ENCODE measurements at places on chromosomes 12 and 14. TPM values are rescaled to one million over a fixed set of nuclear protein-coding genes. Genes with fewer than 3 reads are reported as not detected.

CPNE6 gene
- total RNA-seq, result not detected

GRCh38 chr14:96905825-96906224 is 108.6 kb downstream of the VRK1 start:
- H3K27ac ChIP-seq, result no peak overlapping the region
- DNase-seq, result no peak
- H3K36me3 ChIP-seq, result peaks cover 9% of the 10 kb centered on the region

CPM gene
- total RNA-seq, result 63.5 TPM

GRCh38 chr12:12701457-12701856 is 5.5 kb upstream of the GPR19 start:
- H3K4me3 ChIP-seq, result no peak overlapping the region
- peaks cover 1% of the 10 kb centered on the region for H3K36me3 ChIP-seq
- DNase-seq, result no peak
- H3K27ac ChIP-seq, result no peak overlapping the region
- H3K4me1 ChIP-seq, result peaks cover 51% of the 10 kb centered on the region

DNA sequence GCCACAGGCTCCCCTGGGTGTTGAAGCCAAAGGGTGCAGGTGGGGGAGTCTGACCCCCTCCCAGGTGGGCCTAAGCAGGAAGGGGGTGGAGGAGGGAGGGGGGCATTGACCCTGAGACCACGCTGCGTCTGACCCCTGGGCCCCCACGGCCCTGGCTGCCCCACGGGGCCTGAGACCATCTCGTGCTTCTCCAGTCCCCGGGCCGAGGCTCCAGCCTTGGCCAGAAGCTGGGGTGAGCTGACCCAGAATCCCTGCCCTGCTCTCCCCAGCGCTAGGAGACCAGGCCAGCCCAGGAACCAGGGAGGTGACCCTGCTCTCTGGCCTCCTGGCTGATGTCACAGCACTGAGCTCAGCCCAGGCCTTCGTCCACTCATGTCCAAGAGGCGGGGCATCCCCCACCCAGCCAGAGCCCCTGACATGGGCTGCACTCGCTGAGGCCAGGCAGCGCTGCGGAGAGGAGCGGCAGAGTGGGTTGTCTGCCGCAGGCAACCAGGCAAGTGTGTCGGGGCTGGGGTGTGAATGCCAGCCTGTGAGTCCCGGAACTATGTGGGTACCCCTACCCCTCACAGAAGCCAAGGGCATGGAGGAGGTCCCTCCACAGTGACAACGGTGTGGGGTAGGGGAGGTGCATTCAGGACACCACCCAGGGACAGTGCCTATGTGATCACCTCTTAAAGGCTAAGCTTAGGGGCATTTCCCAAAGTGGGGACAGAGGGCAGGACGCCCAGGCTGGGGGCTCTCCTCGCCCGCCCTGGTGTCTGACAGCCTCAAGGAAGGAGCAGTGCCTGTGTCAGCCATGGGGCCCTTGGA is 6.3 kb downstream of the TRMT61A start:
- H3K27ac ChIP-seq, result no peak overlapping the region
- no peak overlapping the region for H3K4me3 ChIP-seq
- no peak for DNase-seq
- H3K27me3 ChIP-seq, result no peaks in the 10 kb centered on the region
- H3K36me3 ChIP-seq, result peaks cover 9% of the 10 kb centered on the region
- H3K4me1 ChIP-seq, result peaks cover 8% of the 10 kb centered on the region

- H3K4me3 ChIP-seq, result no peak overlapping the region
- H3K36me3 ChIP-seq, result no peaks in the 10 kb centered on the region
- no peaks in the 10 kb centered on the region for H3K27me3 ChIP-seq
- no peaks in the 10 kb centered on the region for H3K4me1 ChIP-seq
- no peak for DNase-seq
Observed at GRCh38 chr14:103149351-103150237, 26.3 kb downstream of the TNFAIP2 start.

PLEK2 gene
- total RNA-seq, result 1.7 TPM

DNA sequence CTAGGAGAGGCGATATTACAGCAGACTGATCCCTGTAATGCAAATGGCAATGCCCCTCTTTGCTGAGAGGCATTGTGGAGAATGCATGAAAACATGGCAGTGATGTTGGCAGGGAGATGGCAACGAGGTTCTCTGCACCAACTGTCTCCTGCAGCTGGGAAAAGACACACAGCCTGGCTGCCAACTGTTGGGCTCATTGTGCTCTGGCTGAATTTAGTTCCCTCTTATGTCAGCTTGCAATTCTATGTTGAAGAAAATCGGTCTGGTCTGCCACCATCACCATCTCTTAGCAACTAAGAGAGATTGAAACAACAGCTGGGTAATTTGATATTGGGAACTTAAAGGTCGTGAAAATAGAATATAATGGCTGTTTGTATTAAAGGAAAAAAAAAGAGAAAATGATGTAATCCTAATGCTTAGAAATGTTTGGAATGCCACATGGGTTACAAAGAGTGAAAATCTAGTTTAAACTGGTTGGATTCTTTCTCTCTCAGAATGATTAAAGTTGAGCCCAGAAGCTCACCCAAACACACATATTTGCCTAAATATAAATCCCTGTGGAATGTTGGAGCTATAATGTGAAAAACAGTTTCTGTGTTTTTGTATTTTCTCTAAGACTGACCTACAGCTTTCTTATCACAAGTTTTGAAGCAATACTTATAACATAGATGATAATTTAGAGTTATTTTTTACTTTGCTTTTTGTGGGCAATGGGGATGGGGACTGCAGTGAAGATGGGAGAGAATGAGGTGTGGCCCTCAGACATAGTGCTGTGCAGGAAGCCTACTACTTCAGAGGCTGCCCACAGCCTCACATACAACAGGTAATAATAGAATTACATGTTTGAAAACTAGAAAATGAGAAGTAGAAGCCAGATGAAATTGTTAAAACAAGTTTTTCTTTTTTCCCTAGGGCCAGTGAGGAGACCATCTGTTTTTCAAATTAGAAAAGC is 143.7 kb downstream of the AKAP6 start:
- no peak for DNase-seq
- H3K27ac ChIP-seq, result no peak overlapping the region
- H3K4me1 ChIP-seq, result no peaks in the 10 kb centered on the region
- no peaks in the 10 kb centered on the region for H3K36me3 ChIP-seq
- H3K4me3 ChIP-seq, result no peak overlapping the region
- peaks cover 4% of the 10 kb centered on the region for H3K27me3 ChIP-seq

GRCh38 chr12:78290606-78291345 is 460.1 kb downstream of the NAV3 start:
- H3K27ac ChIP-seq, result no peak overlapping the region
- H3K4me3 ChIP-seq, result no peak overlapping the region
- H3K27me3 ChIP-seq, result no peaks in the 10 kb centered on the region
- no peak for DNase-seq
- H3K36me3 ChIP-seq, result no peaks in the 10 kb centered on the region
- H3K4me1 ChIP-seq, result no peaks in the 10 kb centered on the region

TMPRSS12 gene
- total RNA-seq, result not detected

- no peak for DNase-seq
- H3K27ac ChIP-seq, result no peak overlapping the region
- no peaks in the 10 kb centered on the region for H3K36me3 ChIP-seq
- H3K4me1 ChIP-seq, result no peaks in the 10 kb centered on the region
Observed at GRCh38 chr12:10771132-10771733, 31.2 kb downstream of the TAS2R7 start.

DNA sequence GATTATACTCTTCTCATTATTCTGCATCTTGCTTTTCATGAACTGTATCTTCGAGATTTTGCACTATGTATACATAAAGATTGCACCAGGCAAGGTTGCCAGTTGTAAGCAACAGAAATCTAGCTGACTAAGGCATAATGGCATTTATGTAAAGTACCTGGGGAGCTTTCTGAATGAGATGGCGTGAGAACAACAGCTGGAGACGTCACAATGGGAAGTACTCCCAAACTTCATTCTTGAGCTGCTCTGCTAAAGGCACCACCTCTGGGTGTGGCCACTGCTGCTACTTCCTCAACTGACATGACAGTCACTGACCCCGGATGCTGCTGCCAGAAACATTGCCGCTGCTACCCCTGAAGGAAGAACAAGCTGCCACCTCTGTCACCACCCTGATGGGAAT is 220.7 kb downstream of the NOVA1 start:
- no peaks in the 10 kb centered on the region for H3K27me3 ChIP-seq
- no peaks in the 10 kb centered on the region for H3K4me1 ChIP-seq
- no peak overlapping the region for H3K4me3 ChIP-seq
- H3K36me3 ChIP-seq, result no peaks in the 10 kb centered on the region

GRCh38 chr12:85394809-85395208 is 114.8 kb downstream of the ALX1 start:
- no peak overlapping the region for H3K4me3 ChIP-seq
- H3K27me3 ChIP-seq, result no peaks in the 10 kb centered on the region
- H3K36me3 ChIP-seq, result no peaks in the 10 kb centered on the region
- H3K27ac ChIP-seq, result no peak overlapping the region
- no peaks in the 10 kb centered on the region for H3K4me1 ChIP-seq
- no peak for DNase-seq

DNA sequence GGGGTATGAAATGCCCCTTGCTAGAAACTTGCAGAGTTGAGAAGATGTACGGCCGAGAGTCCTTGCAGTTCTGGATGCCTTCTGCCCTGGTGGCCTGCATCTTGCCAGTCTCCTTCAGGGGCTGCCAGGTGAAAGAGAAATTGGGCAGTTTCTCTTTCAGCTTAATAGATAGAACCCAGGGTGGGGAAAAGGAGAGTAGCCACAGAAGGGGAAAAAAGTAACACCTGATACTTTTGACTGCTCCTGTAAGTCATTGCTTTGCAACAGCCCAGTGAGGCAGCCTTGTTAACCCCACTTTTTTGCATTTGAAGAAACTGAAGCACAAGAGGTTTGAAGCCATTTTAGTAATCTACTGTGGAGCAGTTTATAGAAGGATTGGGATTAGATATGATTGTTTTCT is 27.6 kb downstream of the TDP1 start:
- no peaks in the 10 kb centered on the region for H3K27me3 ChIP-seq
- no peak overlapping the region for H3K4me3 ChIP-seq
- H3K36me3 ChIP-seq, result peaks cover 55% of the 10 kb centered on the region
- no peak overlapping the region for H3K27ac ChIP-seq
- DNase-seq, result no peak
- no peaks in the 10 kb centered on the region for H3K4me1 ChIP-seq

ADAMTS20 gene
- total RNA-seq, result not detected

CD69 gene
- total RNA-seq, result 111 TPM

AJUBA gene
- 2.4 TPM for total RNA-seq

NR1H4 gene
- total RNA-seq, result not detected
